Glutamatergic neuron (in vitro differentiated cells): ENCODE measurements at places on chromosomes 2 and 18. TPM values are rescaled to one million over a fixed set of nuclear protein-coding genes. Genes with fewer than 3 reads are reported as not detected.

DNA sequence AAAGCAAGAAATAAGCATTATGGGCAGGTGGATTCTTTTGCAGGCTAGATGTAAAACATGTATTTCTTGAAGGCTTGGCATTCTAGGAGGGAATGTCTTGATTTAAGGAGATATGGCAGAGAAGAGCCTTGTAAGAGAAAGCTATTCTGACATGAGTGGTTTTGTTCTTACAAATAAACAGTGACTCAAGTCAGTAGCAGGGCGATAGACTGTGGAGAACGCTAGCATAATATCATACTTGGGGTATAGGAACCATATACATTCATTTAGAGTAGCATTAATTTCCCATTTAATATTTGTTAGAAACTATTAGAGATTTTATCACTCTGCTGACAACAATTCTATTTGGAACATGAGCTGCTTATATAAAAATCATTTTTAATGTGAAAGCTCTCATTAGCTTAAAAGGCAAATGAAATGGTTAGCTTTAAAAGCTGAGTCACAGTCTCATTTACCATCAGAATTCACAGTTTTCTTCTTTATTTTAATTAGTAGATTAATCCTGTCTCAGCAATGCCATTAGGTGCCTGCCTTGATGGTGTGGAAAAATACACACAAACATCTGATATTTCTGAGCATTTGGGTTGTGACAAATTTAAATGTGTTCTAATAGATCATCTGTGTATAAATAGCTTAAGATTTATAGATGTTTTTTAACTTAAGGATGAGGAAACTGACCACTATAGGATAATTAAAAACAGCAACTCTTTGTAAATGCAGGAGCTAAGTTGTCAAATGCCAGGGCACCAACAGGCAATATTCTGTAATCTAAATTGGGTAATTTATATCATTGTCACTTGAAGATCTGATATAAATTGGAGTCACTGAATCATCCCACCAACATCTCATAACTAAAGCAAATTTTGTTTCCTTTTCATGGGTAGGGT is 276.7 kb downstream of the PLCL1 start:
- H3K4me1 ChIP-seq: peaks cover 2% of the 10 kb centered on the region
- DNase-seq: no peak
- H3K4me3 ChIP-seq: peak overlapping the region; percentile 33
- H3K27me3 ChIP-seq: peaks cover 2% of the 10 kb centered on the region
- no peak overlapping the region for H3K27ac ChIP-seq

DNA sequence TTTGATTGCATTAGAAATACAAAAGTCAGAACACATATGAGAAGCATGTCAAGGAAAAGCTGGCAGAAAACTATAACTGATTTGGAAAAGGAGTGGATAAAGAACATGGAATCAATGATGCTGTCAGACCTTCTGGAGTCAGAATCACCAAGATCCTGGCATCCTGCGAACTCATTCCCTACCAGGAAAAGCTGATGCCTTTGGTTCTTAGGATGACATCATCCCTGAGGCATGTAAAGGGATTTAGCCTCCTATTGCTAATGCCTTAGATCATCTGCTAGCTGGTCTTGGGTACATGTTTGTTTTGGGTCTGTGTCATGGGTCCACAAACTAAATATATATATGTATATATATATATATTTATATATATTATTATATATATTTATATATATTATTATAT is 680.7 kb downstream of the EPHA4 start:
- no peaks in the 10 kb centered on the region for H3K36me3 ChIP-seq
- no peak for DNase-seq

GRCh38 chr2:191266201-191266600 is 21.0 kb downstream of the MYO1B start:
- H3K36me3 ChIP-seq: no peaks in the 10 kb centered on the region
- H3K27ac ChIP-seq: peak overlapping the region; percentile 83
- H3K27me3 ChIP-seq: no peaks in the 10 kb centered on the region
- H3K4me1 ChIP-seq: peaks cover 51% of the 10 kb centered on the region
- DNase-seq: no peak

DNA sequence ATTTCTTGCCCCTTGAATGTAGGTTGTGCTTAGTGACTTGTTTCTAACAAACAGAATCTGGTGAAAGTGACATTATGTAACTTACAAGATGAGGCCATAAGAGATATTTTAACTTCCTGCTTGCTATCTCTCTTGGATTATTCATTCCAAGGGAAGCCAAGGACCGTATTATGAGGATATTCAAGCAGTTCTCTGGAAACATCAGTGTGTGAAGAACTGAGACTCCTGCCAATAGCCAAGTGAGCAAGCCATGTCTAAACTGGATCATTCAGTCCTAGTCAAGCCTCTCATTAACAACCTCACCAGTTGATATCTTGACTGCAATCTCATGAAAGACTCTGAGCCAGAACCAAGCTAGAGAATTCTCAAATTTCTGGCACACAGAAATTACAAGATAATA is 765.1 kb upstream of the SLC8A1 start:
- no peaks in the 10 kb centered on the region for H3K27me3 ChIP-seq
- no peaks in the 10 kb centered on the region for H3K36me3 ChIP-seq
- no peak for DNase-seq
- H3K4me3 ChIP-seq: no peak overlapping the region
- H3K4me1 ChIP-seq: no peaks in the 10 kb centered on the region

GRCh38 chr2:216777637-216778273 is 82.1 kb downstream of the TNP1 start:
- peak; percentile 62 for DNase-seq
- H3K36me3 ChIP-seq: peaks cover 8% of the 10 kb centered on the region
- peaks cover 28% of the 10 kb centered on the region for H3K4me1 ChIP-seq
- H3K27me3 ChIP-seq: peaks cover 3% of the 10 kb centered on the region

- peaks cover 10% of the 10 kb centered on the region for H3K36me3 ChIP-seq
- no peaks in the 10 kb centered on the region for H3K27me3 ChIP-seq
- H3K4me1 ChIP-seq: no peaks in the 10 kb centered on the region
- H3K27ac ChIP-seq: no peak overlapping the region
- no peak overlapping the region for H3K4me3 ChIP-seq
These were observed 17.6 kb upstream of the USP40 start for GRCh38 chr2:233584210-233584609.

Gene NPC1
- total RNA-seq: 44.8 TPM

Gene RTP5
- not detected for total RNA-seq
